ENCODE measurements at places on chromosomes 1 and 21.

GRCh38 chr1:228423404-228424053, 6.9 kb upstream of the TRIM17 start:
- no peak for DNase-seq

DNA sequence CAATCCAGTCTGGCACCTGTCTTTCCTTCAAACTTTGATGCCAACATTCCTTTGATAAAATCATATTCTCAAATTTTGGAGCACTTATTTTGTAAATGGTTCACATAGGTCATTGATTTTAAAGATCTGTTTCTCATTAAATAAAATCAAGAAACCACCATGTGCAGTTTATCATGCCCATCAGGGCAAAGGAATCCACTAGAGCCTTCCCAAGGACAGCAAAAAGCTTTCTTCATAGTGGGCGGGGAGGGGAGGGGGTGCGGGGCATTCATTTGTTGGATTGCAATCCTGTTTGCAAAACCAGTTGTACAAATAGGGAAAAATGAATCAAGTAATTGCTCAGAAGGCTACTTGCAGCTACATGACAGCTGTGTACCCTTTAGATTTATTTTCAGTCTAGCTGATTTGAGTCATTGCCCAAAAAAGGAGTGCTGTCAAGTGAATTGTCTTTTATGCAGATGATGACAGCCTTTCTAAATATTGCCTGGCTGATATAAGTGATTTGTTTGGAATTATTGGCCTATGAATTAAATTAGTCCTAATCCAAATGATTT, 23.0 kb downstream of the LRRC8B start:
- DNase-seq, result no peak

DNA sequence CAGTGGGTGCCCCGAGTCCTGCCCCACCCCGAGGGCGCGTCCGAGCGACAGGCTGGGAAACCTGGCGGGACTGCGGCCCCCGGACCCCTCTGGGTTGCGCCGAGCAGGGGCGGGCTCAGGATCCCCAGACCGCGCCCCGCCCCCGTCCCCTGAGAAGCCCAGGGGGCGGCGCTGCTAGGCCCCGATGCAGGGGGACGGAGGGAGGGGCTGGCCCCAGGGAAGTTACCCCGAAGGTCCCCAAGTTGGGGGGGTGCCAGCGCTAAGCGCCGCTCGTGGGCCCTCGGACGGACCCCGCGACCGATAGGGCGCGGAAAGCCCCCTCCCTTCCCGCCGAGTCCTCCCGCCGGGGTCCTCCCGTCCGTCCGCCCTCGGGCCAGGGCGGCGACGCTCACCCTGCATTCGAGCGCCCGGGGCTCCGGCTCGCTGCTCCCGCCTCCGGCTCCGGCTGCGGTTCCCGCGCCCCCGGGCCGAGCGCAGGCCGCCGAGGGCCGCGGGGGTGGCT, 414 bp downstream of the GPR153 start:
- DNase-seq, result no peak

DNA sequence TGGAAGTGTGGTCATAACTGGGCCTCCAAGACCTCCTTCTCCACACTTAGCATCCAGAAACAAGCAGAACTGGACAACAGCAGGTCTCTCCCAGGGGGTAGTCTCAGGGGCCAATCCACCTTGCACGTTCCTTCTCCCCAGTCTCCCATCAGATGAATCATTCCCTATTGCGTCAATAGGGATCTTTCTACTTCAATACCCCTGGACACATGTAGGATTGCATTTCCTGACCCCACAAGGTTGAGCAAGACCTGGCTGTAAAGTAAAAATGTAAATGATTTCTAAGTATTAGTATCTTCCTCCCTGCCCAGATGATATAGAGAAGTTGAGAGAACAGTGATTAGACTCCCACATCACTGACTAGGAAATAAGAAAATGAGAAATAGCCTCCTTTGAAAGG, 224.5 kb upstream of the CSF3R start:
- no peak for DNase-seq

DNA sequence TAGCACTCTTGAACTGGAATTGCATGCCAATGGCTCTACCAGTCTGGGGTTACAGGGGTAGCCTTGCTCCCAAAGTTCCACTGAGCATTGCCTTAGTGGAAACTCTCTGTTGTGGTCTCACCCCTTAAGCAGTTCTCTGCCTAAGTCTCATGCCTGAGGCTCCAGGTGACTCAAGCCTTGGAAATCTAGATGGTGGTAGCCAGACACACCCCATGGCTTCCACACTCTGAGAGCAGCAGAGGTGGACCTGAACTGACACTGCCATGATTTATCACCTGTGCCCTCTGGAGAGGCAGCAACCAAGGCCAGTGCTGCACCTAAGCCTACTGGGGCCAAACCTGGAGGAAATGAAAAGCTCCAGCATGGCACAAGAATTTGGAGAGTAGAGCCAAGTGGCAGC, 285.7 kb upstream of the PKN2 start:
- DNase-seq, result no peak

DNA sequence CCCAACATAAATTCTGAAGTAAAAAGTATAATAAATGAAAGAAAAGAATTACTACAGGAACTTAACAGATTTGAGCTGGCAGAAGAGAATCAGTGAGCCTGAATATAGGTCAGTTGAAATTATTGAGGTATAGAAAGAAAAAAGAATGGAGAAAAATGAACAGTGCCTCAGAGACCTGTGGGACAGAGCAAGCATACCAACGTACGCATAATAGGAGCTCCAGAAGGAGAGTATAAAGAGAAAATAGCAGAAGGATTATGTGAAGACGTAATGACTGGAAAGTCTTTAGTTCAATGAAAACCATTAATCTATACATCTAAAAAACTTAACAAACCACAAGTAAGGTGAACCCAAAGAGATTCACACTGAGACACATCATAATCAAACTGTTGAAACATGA, 261.8 kb downstream of the DYRK1A start:
- DNase-seq, result no peak

DNA sequence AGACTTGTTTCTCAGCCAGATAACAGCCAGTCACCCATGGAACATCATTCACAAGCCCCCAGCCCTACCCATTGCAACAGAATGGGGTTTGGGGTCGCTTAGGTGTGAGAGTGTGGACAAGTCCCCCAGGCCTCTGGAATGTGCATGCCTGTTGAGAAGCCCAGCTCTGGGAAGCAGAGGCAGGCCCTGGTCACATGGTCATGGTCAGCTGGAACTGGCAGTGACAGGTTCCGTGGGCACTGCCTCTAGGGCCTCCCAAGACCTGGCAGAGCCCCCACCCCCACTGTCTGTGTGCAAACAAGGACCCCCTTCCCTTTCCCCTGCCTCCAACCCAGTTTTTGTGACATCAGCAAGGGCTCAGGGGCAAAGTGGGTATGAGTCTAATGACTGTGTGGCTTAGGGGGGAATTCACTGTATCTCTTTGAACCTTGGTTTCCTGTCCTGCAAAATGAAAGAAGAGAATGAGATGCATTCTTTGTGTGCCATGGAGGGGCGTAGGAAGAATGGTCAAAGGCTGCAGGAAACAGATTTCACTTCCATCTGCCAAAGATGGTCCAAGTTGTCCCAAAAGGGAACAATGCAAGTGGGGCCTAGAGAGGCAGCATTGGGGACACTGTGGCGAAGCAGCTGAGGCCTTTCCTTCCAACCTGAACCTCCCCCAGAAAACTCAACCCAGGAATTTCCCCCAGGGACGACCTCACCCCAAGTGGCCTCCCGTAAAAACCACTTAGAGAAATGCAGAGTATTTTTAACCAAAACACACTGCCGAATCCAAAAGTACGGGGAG, 34.7 kb upstream of the SELENON start:
- DNase-seq, result no peak

DNA sequence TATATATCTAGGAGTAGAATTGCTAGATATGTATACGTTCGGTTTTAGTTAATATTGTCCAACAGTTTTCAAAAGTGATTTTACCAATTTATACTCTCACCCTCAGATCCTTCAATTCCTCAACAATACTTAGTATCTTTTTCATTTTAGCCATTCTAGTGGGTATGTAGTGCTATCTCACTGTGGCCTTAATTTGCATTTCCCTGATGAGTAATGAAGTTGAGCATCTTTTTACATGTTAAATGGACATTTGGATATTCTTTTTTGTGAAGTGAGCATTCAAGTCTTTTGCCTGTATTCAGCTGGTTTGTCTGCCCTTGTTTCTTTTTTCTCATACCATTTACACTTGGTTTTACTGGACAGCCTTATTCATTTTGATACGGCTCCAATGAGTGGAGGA, 172.2 kb downstream of the RASAL2 start:
- no peak for DNase-seq

DNA sequence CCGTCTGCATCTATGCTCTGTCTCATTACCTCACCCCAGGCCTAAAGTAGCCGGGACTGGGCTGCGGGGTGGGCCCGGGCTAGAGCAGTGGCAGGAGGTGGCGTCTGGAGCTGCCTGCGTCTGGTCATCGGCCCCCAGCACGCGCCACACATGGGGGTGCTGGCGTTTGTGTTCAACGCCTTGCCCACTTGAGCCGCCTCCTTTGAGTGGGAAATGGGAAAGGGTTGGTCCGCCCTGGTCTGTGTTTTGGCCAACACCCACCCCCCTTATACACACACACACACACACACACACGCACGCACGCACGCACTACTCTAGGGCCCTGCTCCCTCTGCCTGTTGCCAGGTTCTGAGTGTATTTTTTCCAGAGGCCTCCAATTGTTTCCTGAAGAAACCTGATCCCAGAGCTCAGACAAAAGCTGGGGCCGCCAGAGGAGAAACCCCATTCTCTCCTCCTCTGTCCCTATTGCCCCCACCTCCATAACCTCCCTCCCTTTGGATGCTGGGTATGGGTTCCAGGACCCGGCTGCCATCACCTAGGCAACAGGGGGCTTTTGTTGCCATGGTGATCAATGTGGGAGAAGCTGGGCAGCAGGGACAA, 10.1 kb downstream of the VANGL2 start:
- no peak for DNase-seq

GRCh38 chr1:195604287-195604686, 1004.0 kb downstream of the KCNT2 start:
- no peak for DNase-seq

GRCh38 chr1:91876040-91876470, 9.9 kb downstream of the TGFBR3 start:
- DNase-seq, result no peak

GRCh38 chr1:118861216-118861615, 126.9 kb downstream of the TBX15 start:
- DNase-seq, result no peak

- DNase-seq, result no peak
Observed at GRCh38 chr1:213286235-213286634, 235.2 kb downstream of the RPS6KC1 start.

GRCh38 chr1:168083456-168084325, 53.0 kb downstream of the GPR161 start:
- DNase-seq, result no peak

DNA sequence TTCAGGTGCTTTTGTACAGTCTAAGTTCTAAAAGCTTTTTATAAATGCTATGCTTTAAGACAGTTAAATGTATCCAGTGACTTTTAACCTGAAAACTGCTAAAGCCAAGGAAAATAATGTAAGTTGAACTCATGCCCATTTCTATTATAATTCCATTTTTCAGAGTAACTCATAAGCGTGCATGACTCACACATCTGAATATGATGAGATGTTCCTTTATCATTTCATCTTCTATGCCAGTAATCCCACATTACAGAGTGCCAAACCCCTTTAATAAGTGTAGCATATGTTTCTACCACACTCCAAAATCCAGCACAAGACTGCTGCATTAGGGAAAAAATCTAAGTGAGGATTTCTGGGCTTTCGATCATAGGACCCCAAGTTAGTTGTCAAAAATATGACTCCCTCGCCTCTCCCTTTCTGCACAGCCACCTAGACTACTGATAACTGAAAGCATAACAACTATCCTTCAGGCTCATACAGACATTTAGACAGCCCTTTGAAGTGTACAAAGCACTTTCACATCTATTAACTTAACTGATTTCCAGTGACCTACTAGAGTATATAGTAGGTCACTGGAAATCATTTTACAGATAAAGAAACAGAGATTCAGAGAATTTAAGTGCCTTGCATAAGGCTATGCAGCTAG, 45.3 kb downstream of the JAK1 start:
- no peak for DNase-seq

- DNase-seq, result no peak
Observed at GRCh38 chr1:81208441-81208840, 592.3 kb upstream of the ADGRL2 start.

DNA sequence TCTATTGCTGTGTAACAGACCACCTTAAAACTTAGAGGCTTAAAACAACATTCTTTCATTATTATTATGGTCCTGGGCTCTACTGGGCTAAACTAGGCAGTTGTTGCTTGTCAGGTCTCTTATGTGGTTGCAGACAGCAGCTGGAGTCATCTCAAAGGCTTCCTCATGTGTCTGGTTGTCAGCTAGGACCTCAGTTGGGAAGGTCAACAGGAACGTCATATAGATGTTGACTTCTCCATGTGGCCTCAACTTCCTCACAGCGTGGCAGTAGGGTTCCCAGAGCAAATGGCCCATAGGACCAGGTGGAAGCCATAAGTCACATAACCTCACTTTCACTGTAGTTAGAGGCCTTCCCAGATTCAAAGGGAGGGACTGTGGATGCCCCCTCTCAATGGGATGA, 15.4 kb upstream of the MEF2D start:
- DNase-seq, result no peak

GRCh38 chr21:34912022-34912945, 136.8 kb downstream of the RUNX1 start:
- DNase-seq, result no peak

DNA sequence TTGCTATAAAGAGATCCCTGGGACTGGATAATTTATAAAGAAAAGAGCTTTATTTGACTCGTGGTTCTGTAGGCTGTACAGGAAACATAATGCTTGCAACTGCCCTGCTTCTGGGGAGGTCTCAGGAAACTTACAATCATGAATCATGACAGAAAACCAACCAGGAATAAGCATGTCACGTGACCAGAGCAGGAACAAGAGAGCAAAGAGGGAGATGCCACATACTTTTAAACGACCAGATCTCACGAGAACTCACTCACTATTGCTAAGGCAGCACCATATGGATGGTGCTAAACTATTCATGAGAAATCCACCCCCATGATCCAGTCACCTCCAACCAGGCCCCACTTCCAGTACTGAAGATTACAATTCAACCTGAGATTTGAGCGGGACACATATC, 49.8 kb upstream of the RCC1 start:
- no peak for DNase-seq

DNA sequence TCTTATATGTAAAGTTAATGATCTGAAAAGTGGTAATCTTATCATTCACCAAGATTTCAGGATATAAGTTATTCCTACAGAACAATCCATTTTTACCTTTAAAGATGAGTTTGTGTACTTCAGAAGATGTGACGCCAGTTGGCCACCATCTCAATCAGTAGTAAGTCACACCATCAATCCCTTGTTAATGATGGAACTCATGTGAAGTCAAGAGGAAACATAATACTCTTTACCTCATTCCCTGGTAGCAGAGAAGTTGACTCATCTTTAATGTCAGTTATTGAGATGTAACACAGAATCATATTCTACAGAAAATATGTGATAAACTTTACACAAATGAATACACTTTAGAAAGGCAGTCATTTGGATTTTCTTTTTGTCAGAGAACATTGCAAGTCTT, 38.2 kb downstream of the MRPL39 start:
- no peak for DNase-seq

GRCh38 chr1:31790140-31790539, 25.7 kb downstream of the SPOCD1 start:
- no peak for DNase-seq

DNA sequence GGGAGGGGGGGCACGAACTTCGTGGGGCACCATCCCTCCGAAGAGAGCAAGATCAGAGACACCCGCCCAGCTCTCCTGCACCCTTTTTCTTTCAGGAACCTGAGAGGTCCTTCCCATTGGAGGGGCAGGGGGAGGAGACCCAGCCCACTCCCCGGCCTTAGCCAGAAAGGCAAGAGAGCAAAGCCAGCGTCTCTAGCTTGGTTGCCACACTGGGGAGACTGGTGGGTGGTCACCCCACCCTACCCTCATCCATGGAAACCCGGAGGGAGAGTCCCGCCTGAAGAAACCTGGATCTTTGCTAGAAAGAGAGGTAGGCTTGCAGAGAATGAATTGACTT, 246 bp downstream of the ATP2B4 start:
- no peak for DNase-seq
